Small intestine (tissue), 16 donors: ENCODE measurements at places on chromosomes 16 and 17. TPM values are rescaled to one million over a fixed set of nuclear protein-coding genes. Genes with fewer than 3 reads are reported as not detected.

DNA sequence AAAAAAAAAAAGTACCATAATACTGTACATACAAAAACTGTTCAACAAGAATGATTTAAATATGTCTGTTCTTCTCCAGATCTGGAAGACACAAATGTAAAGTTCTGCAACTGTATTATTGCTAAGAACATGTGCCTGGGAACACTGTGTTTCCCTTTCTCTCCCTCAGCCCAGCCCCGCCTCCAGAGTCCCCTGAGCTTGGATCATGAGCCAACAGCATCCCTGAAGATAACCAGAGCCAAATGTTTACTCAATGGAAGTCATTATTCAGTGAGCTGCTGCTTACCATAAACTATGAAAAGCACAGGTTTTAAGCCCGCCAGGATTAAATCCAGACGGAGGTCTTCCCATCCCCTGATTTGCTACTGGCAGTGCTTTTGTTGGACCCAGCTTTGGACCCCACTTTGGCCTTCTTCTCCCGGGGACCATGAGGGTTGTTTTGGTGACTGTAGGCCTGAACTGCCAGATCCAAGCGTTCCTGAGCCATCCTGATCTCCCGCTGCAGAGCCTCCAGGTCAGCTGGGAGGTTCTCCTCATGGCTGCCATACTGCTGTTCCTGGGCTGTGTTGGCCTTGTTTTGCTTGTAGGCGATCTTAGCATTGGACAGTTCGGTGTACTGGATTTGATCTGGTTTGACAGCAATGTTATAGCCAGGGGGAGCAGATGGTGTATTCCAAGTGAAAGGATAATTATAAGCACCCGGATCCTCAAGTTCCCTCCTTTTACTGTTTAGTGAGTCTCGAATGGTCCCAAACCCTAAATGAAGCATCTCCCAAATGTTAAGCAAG is 25.6 kb downstream of the GJC1 start:
- H3K4me1 ChIP-seq: no peaks in the 10 kb centered on the region
- no peaks in the 10 kb centered on the region for H3K27me3 ChIP-seq
- no peak overlapping the region for H3K4me3 ChIP-seq
- no peaks in the 10 kb centered on the region for H3K36me3 ChIP-seq
- no peak overlapping the region for H3K27ac ChIP-seq

DNA sequence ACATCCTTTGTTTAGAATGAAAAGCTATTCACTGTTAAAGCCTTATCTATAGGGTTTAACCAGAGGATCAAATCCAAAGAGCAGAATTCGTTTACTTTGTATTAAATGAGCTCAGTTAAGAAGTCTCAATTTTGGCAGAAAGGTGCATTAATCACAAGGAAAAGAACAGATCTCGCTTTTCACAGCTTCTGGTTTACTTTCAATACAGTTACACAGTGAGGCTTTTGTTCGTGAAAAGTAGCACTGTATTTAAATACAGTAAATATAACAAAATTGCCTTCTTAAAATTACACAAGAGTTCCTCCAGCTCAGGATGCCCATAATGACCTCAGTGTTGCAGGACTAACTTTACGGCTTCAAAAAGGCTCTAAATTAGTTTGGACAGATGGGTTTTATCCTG is 669.1 kb upstream of the SALL1 start:
- H3K4me1 ChIP-seq: no peaks in the 10 kb centered on the region
- no peak overlapping the region for H3K27ac ChIP-seq
- H3K36me3 ChIP-seq: no peaks in the 10 kb centered on the region

Gene FN3K
- polyA plus RNA-seq: 17.9 TPM

Gene MT1F
- 13.4 TPM for polyA plus RNA-seq

Gene MT1A
- polyA plus RNA-seq: 20.4 TPM

DNA sequence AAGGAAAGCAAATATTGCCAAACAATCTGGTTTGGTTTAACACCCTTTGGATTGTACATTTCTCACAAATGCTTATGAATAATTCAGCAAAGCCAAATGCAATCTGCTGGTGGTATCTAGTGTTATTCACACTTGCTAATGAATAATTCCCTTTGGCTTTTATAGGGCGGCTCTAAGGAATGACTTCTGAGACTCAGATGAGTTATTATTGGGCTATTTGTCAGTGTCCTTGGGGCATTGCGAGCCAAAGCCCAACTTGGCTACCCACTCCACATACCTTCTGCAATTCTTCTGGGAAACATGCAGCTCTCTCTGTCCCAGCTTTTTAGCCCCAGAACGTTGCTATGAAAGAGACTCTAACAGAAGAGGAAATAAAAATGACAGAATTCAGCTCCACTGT is 41.1 kb downstream of the FTO start:
- no peaks in the 10 kb centered on the region for H3K36me3 ChIP-seq
- H3K27ac ChIP-seq: no peak overlapping the region
- H3K27me3 ChIP-seq: no peaks in the 10 kb centered on the region
- DNase-seq: no peak

DNA sequence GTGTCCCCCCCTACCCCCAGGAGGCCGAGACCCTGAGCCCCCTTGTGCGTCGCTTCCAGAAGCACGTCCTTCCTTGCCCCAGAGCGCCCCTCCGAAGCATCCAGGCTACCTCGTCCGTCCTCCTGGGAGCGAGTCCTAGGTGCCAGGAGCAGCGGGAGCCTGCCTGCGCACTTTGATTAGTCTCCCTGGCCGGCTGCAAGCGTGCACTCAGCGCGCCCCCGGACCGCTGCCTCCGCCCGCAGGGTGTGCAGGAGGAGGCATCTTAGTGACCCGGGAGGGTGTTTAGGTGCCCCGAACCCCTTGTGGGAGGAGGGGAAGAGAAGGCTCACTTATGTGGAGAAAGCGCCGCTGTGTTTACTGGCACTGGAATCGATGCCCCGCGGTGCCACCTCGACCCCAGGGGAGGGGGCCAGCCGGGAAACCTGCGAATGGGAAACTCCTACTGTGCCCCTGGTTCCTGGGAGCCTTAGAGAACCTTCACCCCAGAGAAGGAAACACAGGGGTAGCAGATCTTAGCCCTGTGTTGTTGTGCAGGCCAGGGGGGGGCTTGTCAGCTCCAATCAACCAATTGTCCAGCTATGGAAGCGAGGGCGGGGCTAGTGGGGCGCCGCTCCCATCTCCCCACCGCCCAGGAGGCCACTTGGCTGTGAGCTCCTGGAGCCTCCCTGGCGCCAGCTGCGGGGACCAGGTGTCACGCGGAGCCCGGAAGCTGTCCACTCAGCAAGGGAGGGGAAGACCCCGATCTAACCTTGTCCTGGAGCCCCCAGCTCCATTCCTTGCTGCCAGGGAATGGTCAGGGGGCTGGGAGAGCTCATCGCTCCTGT is 922.8 kb upstream of the EEF2KMT start:
- H3K4me1 ChIP-seq: no peaks in the 10 kb centered on the region
- H3K27me3 ChIP-seq: peaks cover 4% of the 10 kb centered on the region
- H3K27ac ChIP-seq: no peak overlapping the region
- no peak overlapping the region for H3K4me3 ChIP-seq
- DNase-seq: no peak

GRCh38 chr16:75252049-75252864 is 833 bp upstream of the BCAR1 start:
- H3K4me3 ChIP-seq: peak overlapping the region; percentile 14
- H3K27ac ChIP-seq: peak overlapping the region; percentile 46

DNA sequence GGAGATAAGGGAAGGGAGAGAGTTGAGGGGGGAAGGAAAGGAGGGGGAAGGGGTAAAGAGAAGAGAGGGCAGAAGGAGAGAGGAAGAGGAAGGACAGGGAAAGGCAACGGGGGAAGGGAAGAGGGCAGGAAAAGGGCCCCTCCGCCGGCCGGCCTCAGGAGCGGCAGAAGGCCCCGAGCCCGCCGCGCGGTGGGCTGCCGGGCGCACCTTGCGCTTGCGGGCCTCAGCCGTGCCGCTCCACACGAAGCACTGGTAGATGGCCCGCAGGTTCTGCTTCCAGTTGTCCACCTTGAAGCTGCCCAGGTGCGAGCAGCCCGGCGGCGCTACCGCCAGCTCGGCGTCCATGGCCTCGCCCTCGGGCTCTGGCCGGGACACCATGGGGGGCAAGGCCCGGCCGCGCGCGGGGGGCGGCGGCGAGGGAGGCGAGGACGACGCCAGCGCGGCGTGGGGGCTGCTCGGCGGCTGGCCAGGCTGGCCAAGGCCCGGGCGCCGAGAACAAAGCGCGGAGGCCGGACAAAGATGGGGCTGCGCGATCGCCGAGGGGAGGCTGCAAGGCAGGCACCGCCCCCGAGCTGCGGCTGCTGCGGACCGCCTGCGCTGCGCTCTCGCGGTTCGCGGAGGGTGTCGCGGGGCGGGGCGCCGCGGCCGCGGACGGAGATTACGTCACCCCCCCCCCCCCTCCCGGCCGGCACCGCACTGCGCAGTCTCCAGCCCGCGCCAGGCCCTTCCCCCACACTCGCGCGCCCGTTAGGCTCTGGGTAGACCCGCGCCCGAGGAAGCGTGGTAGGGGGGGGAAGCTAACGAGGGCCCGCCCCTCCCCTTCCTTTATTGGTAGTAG is at the start of gene USP22:
USP22 (minus strand) TSS at position 554 of the 838 bp plus-strand sequence; CDS start at position 378, 176 bp downstream.
- peak; percentile 96 for DNase-seq
- H3K27me3 ChIP-seq: no peaks in the 10 kb centered on the region
- peak within 1 kb of the TSS; percentile 75 for H3K4me3 ChIP-seq
- peak within 1 kb of the TSS; percentile 100 for H3K27ac ChIP-seq
- H3K4me1 ChIP-seq: peaks cover 4% of the 10 kb centered on the region

DNA sequence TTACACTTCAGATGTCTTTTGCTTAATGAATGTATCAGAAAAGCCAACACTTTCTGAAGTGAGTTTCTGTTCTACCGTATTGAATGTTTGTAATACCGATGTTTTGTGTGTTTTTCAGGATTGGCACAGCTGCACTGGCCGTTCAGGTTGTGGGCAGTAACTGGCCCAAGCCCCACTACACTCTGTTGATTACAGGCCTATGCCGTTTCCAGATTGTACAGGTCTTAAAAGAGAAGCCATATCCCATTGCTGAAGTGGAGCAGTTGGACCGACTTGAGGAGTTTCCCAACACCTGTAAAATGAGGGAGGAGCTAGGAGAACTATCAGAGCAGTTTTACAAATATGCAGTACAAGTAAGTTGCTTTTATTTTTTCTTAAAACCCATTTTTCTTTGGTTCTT is 4.7 kb upstream of the ABCC11 start:
- H3K4me3 ChIP-seq: no peak overlapping the region
- H3K36me3 ChIP-seq: peaks cover 3% of the 10 kb centered on the region
- H3K27me3 ChIP-seq: no peaks in the 10 kb centered on the region
- H3K4me1 ChIP-seq: peaks cover 4% of the 10 kb centered on the region

DNA sequence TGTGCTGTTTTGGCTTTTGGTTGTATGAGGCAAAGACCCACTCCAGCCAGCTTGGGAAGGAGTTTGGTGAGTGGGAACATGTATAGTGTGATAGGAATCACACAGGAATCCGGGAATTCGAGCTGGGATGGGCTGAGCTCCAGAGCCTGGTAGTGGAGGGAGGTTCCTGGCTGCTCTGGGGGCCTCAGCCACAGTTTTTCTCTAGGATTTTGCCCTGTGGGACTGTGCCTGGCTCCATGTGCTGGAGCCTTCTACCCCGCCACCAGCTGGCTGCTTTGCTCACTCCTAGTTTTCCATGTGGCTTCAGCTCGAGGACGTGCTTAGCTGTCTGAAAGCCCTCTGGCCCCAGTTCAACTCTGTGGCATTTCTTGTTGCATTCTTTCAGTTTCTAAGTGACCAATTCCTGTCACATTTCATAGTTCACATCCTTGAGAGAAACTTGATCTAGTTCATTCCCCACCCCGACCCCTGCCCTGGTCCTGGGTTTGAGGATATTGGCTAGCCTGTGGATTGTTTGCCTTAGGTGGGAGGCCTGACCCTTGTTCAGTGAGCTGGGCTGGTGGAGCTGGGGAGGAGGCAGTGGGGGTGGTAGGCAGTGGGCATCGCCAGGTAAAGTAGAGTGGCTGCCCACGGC is 5.0 kb downstream of the SEC14L1 start:
- H3K4me1 ChIP-seq: peaks cover 31% of the 10 kb centered on the region
- H3K27ac ChIP-seq: peak overlapping the region; percentile 93
- H3K27me3 ChIP-seq: no peaks in the 10 kb centered on the region
- peaks cover 27% of the 10 kb centered on the region for H3K36me3 ChIP-seq
- H3K4me3 ChIP-seq: no peak overlapping the region
- peak; percentile 82 for DNase-seq

Gene CTRB1
- 7.0 TPM for polyA plus RNA-seq

DNA sequence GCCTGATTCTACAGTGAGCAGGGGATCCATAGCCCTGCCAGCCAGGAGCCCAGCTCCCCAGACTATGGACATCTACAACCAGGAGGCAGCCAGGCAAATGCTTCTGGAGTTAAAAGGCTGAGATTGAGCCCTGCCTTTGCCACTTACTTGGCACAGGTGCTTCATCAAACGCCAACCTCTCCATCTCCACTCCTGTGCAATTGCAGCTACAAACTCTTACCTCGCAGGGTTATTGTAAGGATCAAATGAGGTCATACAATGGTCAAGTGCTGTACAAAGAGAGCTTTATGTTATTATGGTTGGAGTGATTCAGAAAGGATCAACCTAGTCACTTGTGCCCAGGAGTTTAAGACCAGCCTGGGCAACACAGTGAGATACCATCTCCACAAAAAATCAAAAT is 9.8 kb upstream of the MYO18A start:
- H3K4me1 ChIP-seq: no peaks in the 10 kb centered on the region
- H3K27ac ChIP-seq: no peak overlapping the region
- no peaks in the 10 kb centered on the region for H3K27me3 ChIP-seq
- DNase-seq: no peak
- no peak overlapping the region for H3K4me3 ChIP-seq

- no peaks in the 10 kb centered on the region for H3K4me1 ChIP-seq
- H3K27me3 ChIP-seq: no peaks in the 10 kb centered on the region
- no peaks in the 10 kb centered on the region for H3K36me3 ChIP-seq
- H3K27ac ChIP-seq: no peak overlapping the region
- H3K4me3 ChIP-seq: no peak overlapping the region
Measured at GRCh38 chr16:31364421-31364820, 9.4 kb downstream of the ITGAX start.

GRCh38 chr17:18981642-18982424 is 22.7 kb downstream of the FAM83G start:
- peak overlapping the region; percentile 98 for H3K27ac ChIP-seq
- H3K36me3 ChIP-seq: peaks cover 3% of the 10 kb centered on the region
- H3K4me3 ChIP-seq: no peak overlapping the region
- no peaks in the 10 kb centered on the region for H3K27me3 ChIP-seq

DNA sequence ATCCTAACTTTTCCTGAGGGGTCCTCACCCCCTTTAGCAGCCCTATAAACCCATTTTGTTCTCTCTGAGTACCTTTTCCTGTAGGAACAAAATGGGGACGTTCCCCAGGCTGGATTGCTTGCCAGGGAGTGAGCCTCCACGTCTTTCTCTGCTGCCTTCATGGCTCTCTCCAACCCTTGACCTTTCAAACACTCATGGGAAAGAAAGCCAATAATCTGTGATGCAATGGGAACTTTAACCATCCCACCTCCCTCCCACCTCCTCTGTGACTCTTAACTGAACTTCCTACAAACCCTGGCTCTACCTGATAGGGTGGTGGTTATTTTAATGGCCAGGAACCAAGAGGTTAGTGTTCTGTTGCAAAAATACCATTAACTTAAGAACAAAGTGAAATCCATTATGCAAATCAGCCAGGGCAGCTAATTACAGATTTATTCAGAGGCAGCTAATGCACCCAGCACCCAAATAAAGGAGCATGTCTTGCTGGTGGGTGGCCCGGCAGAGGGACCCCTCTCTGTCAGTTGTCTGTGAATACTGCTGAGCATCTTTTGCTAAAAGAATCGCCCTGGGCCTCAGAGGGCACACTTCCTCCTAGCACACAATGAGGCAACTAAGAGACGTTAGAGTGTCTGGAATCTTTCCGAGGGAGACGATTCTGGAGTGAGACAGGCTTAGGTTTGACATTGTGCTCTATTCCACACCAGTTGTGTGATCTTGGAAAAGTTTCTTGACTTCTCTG is 3.0 kb downstream of the PIPOX start:
- peaks cover 39% of the 10 kb centered on the region for H3K4me1 ChIP-seq
- H3K27me3 ChIP-seq: no peaks in the 10 kb centered on the region
- H3K27ac ChIP-seq: no peak overlapping the region
- H3K36me3 ChIP-seq: no peaks in the 10 kb centered on the region
- no peak overlapping the region for H3K4me3 ChIP-seq
